Stimulated activated CD4-positive, alpha-beta T cell treated with anti-CD3 and anti-CD28 coated beads, Interleukin-2, amount 100 ng/mL, for 24 hours (primary cell): ENCODE measurements at places on chromosomes 1 and 21.

DNA sequence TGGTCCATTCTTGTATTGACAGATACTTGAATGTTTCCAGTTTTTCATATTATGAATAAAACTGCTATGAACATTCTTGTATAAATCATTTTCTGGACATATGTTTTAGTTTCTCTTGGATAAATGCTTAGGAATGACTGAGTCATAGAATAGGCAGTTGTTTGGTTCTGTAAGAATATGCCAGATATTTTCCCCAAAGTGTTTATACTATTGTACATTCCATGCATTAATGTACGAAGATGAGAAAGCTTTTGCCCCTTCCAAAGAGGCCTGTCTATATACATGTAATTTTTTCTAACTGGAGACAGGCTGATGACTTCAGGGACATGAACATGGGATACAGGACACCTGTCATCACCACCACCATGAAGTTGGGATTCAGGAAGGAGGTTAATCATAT is 11.3 kb downstream of the NBPF3 start:
- no peak for DNase-seq

DNA sequence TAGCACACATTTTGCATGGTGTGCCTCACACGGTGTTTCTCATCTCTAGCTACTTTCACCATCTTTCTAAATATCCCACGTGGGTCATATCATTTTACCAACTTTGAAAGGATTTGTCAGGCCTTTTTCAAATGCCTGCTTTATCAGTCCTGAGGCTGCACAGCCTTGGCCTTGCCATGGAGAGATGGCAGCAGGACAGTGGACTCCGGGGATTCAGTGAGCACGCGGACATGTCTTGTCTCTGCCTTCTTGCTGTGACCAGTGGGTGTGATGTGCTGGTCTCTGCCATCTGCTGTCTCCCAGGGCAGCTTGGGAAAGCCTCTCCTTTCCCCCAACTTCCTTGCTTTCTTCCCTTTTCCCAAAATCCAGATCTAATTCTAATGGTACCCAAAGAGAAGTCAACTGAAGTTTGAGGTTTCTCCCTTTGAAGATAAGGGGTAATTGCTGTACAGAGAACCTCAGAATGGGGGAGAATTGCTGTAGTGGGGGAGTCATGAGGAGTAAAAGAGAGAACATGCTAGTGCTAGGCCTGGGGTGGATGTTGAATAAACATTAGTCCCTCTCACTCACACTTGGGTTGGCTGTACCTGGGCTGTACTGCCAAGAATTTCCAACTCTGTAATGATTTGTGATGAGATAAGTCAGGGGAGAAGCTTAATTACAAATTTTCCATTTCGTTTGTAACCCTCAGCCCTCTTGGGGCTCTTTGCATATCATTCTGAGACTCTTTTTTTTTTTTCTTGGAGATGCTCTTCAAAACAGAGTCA is 99.5 kb downstream of the GALNT2 start:
- DNase-seq, result no peak

GRCh38 chr1:109603229-109603628 is 16.2 kb downstream of the GNAT2 start:
- DNase-seq, result no peak

DNA sequence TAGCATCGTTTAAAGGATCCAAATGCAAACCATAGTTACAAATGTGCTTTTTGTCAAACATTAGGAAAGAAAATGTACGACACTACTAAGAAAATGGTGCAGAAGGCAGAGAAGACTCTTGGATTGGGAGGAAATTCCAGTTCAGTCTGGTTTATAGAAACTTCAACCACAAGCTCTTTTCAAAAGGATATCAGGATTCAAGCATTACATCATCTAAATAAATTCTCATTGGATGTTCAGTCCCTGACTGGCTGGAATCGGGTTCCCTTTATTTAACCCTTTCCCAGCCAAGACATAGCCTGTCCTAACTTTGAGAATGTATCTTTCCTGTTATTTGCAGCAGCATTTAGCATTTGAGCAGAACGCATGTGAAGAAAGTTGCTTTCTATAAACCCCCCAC is 184.6 kb downstream of the LMO4 start:
- DNase-seq, result no peak

DNA sequence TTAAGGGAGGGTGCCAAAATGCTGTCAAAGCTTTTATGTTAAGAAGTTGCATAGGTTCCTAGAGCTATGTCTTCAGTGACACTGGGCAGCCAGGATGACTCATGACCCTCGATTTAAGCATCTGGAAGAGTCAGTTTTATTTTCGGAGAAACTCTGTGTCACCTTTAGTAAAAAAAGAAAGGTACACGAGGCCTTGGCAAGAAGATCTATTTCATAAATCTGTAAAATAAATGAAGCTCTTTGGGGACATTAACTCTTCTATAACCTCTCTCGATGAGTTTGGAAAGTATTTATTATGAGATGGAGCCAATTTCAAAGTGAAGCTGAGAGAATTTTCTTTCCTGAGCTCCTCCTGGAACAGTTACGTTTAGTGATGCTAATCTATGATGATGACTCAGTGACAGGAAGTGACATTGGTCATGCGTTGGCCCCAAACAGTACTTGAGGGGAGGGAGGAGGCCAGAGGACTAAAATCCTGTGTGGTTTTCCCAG is 156.5 kb downstream of the HLX start:
- DNase-seq, result no peak

DNA sequence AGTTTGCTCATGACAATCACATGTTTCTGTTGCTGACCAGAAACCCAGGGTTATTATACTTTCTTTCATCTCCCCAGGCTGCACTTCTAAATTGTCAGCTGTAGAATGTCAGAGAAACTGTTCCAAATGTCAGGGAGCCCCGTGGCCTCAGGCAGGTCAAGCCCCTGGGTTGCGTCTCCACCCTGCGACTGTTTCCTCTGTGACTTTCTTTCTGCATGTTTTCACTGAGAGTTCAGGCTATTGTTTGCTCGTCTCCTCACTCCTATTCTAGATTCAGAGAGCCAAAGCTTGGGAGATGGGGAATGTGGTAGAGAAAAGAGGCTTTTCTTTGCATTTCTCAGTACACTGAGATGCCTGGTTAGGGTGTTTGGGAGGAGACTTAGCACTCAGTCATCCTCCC is 97.4 kb downstream of the CENPF start:
- no peak for DNase-seq

- no peak for DNase-seq
Measured at GRCh38 chr1:110542725-110543124, 23.8 kb upstream of the KCNA10 start.

- no peak for DNase-seq
Measured at GRCh38 chr1:202281316-202282024, 60.3 kb downstream of the UBE2T start.

GRCh38 chr1:223654083-223654482 is 11.4 kb downstream of the CAPN8 start:
- DNase-seq, result no peak

GRCh38 chr1:44460107-44460882 is 55.2 kb downstream of the RNF220 start:
- no peak for DNase-seq

DNA sequence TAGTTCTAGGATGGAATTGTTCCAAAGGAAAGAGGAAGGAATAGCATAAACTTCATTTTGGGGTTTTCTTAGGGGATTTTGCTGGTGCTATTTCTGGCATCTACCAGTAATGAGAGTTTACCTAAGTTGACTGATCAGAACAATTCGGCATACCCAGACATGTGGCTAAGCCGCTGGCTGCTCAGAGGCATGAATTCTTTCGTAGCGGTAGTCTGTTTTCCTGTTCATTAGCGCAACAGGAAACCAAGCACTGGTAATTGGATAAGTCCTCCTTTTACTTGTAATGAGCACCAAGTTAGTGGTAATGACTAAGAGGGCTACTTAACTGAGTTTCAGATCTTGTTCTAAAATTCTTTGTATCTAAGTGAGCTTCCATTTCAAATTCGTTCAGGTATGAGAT is 38.6 kb downstream of the C21orf91 start:
- DNase-seq, result peak; percentile 39

DNA sequence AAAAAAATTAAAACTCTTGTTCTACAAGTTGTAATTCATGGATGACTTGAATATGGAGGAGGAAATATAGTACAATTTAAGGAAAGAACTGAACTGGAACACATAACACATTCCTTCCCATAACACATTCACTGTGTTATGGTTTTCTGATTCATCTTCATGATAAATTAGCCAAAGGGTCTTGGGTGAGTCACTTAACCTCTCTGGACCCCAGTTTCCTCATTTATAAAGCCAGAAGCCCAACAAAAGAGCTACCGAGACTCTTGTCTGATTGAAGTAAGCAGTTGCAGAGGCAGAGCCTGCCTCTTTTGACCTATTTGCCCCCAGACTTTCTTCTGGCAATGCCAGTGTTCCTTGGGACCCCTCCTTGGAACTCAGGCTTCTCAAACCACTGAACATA is 161.9 kb upstream of the KCTD3 start:
- no peak for DNase-seq

DNA sequence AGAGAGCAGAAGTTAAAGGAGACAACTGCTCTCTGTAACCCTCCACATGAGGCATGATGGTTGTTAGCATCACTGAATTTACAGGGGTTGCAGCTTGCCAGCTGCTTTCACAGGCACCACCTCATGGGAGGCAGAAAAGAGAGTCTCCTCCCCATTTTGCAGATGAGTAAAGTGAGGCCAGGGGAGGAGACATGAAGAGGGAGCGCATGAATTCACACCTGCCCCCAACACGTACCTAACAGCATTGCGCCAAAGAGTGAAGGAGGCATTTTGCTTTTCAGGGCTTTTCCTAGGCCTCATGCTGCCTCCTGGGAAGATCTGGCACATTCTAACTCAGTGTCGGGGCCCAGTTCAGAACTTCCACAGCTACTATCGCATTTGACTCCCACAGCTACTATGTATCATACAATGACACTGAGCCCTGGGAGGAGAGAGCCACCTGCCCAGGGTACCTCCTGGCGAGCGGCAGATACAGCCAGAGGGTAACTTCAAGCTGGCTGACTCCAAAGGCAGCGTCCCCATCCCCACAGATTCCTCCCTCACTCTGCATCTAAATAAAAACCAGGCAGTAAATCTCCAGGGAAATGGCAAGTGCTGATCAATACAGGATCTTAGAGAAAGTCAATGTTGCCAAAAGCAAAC is 34.0 kb downstream of the GLIS1 start:
- DNase-seq, result no peak

DNA sequence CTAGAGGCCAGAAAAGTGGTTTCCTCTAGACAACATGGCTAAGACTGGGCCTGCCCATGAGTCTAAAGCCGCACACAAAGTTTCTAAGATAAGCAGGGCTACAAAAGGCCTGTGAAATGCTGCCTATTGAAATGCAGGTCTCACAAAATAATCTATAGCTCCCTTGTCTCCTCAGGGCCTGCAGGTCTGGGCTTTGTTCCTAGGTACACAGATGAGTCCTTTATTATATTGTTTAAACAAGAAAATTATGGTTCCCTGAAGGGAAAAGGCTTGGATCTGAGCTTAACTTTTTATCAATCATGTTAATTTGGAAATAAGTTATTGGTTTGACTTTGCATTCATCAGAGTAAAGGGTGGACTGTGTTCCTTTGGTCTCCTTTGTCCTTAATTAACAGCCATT is 413.4 kb upstream of the BEND5 start:
- no peak for DNase-seq

DNA sequence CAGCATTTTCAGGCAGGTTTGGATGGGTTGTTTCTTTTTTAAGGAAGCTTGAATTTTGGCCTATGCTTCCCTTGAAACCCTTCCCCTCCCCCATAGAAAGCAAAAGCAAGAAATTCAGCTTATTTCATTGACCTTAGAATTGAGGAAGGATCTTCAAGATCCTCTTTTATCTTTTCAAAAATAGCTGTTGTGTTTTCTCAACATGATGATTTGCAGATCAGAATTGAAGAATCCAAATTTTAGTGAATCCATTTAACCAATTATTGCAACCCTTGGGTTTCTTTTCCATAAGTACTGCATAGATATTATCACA is 73.7 kb downstream of the LRRC8C start:
- DNase-seq, result no peak

DNA sequence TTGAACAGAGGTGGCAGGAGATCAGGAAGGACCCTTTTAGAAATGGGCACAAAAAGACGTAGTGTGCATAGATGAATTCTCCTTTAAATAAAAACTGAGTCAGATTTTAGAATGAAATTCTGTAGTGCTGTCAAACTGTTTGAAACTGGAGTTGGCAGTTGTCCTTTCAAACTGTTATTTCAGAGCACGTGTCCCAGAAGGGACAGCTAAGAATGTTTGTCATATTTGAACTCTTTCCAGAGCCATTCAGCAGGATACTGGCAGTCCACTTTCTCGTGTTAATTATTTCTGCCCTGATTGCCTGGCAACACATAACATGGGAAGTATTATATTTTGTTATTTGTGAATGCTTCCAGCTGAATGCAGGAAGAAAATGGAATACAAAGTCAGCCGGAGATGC is 212.3 kb upstream of the DPYD start:
- DNase-seq, result no peak

DNA sequence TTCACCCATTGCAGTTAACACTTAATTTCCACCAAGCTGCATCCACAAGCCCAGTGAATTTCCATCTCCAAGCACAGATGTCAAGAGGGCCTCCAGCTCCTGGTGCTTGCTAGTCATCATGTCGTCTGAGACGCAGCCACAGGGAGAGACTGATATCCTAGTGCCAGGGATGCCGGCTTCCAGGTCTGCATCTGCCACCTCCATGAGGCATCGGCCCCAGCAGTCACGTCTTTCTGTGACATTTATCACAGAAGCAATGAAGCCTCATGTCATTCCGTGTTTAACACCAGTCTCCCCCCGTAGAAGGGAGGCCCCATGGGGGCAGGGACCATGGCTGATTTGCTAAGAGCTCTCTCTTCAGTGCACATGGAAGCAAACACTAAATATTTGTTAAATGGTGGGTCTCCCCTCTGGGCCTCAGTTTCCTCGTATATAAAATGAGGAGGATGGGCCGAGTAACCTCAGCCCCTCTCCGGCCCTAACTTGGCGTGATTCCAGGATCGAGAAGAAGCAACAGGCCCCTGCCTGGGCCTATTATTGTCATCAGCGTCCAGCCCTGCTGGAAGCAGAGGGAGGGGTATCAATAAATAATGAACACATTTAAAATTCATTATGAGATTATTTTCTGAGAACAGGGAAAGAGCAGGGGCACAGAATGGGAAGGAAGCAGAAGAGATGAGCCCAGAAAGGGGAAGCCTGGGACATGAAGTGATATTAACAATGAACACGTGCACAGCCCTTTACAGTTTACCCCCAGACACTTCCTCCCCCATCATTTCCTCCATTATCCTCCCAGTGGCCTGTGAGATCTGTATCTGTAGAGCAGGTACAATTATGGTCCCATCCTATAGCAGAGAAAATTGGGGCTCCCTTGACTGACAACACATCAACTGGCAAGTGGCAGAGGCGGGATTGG is 837 bp upstream of the C1QB start:
- no peak for DNase-seq

- peak; percentile 82 for DNase-seq
Measured at GRCh38 chr1:156727926-156728598, at the start of gene METTL25B. Gene METTL25B (plus strand): TSS chr1:156728469. CDS start chr1:156729105, 636 bp downstream.
